ENCODE measurements at places on chromosomes 16 and 17.

DNA sequence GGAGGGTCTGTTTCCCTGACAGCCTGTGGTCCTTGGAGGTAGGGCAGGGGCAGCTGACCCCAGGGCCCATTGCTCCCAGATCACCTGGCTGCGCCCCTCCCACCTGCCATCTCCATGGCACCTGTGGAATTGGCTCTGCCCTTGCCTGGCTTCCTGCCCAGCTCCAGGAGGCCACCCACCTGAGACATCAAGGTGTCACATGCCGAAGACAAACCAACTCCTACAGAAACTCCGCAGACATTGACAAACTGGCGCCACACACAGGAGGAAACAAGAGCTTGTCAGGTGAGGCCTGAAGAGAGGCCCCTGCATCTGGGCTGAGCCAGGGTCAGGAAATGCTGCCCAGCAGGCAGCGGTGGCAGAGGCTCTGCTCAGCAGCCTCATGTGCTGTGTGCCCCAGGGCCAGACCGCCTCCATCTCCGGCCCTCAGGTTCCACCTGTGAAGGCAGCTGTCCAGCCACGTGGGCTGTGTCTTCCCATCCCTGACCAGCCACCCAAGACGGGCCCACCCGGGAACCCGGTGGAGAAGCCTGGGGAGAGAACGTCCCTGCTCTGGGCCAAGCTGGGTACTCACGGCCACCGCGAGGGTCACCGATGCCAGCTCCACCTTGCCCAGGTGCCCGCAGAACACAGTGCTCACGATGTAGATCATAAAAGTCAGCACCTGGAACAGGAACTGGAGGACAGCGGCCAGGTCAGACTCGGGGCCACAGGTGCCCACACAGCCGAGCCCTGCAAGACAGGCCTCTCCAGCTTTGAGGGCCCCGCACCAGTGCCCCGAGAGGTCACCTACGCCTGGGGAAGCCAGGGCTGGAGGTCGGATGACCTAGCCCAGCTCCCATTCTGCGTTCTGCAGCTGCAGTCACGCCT, 1.6 kb downstream of the SLC47A2 start:
- no peak for DNase-seq

DNA sequence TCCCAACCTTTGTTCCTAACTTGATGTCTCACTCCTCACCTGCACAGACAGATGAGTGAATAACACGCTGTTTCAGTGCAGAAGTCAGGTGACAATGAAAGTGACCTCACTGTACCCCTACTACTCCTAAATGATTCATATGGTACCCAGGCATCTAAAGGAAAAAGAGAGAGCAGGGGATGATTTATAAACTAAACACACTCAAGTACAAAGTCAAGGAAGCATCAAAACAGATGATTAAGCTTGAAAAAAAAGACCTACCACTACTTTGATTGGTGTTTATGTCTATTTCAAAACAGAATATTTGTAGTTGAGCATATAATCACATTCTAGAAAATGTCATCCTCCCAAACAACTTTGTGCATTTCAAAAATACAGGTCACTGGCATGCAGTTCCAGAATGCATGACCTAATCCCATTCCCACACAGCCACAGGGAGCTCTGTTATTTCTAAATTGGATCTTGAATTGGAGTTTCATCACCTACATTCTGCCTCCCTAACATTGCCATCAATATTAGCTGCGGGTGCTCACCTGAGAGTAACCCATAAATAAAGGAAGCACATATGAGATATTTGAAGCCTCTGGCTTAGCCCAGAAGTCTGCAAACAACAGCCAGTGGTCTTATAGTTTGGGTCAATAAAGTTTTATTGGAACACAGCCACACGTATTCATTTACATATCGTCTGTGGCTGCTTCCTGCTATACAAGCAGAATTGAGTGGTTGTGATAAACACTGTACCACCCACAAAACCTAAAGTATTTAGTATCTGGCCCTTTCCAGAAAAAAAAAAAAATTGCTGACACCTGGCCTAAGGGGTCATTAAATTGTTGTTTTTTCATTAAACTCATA, 14.0 kb downstream of the HS3ST3A1 start:
- no peak for DNase-seq

GRCh38 chr17:14202388-14203166, 34.1 kb downstream of the CDRT15 start:
- no peak for DNase-seq

- no peak for DNase-seq
Measured at GRCh38 chr17:16488186-16488967, 3.6 kb downstream of the LRRC75A start.

DNA sequence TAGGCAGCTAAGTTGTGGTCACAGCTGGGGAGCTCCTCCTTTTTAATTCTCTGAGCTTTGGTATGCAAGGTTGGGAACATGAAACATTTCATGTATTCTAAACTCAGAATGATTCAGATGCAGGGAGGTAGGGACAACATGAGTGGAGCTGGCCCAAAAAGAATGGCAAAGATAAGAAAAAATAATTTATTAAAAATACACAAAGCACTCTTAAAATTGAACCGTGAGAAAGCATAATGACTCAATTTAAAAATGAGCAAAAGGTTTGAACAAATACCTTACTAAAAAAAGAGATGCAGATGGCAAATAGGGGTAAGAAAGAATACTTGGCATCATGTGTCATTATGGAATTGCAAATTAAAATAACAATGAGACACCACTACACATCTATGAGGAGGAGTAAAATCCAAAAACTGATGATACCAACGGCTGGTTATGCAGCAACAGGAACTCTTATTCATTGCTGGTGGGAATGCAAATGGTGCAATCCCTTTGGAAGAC, 175.6 kb upstream of the IRX3 start:
- no peak for DNase-seq

DNA sequence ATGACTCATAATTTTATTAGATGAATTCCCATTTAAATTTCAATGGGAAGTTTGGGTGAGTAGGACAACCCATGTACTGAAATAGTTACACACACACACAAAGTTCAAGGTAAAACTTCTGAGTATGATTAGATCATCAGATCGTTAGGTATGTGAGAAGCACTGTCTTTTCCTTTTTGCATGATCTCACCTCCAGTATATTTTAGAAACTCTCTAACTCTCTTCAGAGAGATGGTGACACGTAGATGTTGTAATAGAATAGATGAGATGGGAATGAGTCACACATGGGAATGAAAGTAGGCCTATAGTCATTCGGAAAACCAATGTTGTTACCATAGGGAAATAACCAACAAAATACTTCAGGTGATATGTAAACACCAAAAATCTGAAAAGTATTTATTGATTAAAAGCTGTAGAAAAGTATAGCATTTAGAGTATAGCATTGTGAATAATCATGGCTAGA, 22.2 kb downstream of the KRT23 start:
- no peak for DNase-seq

GRCh38 chr16:1429012-1429411, 1.9 kb upstream of the PERCC1 start:
- DNase-seq: no peak

DNA sequence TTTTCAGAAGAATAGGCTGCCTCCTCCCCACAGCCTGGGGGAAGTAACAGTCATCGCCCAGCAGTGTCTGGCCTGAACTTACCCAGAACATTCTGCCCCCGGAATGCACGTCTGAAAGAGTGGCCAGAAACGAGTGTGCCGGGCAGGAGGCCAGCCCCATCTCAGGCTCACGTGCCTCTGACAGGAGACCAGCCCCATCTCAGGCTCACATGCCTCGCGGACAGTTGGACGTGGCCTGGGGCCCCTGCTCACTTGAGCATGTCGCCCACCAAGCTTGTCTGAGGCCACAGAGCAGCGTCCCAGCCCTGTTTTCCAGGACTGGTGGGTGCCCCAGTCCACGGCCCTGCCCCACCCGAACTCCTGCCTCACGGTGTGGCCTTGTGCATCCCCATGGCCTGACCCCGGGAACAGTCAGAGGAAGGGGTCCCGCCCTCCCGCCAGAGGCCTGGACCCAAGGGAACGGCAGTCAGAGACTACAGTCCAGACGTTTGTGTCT, 16.3 kb upstream of the CDH15 start:
- DNase-seq: no peak

- no peak for DNase-seq
Measured at GRCh38 chr16:3965781-3966582, 85.5 kb upstream of the CREBBP start.

DNA sequence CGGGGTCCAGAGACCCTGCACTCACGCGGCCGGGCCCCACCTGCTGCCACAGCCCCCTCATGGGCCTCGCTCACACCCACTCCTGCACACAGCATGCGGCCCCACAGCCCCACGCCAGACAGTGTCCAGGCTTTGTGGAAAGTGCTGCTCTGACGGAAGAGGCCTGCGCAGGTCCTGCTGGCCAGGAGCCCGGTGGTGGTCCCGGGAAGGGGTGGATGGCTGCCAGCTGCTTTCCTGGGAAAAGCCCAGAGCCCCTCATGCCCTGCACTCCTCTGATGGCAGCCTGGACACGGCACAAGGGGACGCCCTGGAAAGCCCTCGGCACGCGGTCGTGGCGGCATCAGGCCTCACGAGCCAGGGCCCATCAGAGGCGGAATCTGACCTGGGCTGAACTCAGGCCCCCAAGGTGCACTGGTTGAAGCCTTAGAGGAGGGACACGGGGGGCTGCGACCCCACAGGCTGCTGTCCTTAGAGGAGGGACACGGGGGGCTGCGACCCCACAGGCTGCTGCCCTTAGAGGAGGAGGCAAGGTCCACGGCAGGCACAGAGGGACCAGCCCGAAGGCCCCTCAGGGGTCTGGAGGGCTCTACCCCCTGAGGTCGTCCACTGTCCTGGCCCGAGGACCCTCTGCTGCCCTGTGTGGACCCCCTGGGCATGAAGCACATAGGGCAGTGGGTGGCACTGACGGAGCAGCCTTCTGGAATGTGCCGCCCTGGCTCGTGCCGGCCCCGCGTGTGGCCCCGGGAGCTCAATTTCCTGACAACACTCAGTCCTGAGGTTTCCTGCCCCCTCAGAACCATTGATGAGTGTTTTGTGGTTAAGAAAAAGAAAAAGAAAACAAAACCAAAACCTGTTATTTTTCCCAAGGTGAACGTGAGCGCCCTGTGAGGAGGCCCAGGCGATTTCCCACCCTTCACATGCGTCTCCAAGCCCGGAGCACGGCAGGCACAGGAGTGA, 22.1 kb downstream of the SOX8 start:
- DNase-seq: peak; percentile 46

All from stimulated activated CD4-positive, alpha-beta T cell treated with anti-CD3 and anti-CD28 coated beads, Interleukin-12 subunit alpha, Interleukin-12 subunit beta, amount 100 ng/mL, for 48 hours (primary cell).